ENCODE measurements at places on chromosomes 7 and 10. TPM values are rescaled to one million over a fixed set of nuclear protein-coding genes. Genes with fewer than 3 reads are reported as not detected.

Gene GNG11
- total RNA-seq: not detected

Gene IKZF1
- 277 TPM for total RNA-seq

Gene TUBAL3
- total RNA-seq: not detected

Gene PLOD3
- total RNA-seq: 24.4 TPM

Gene VAX1
- not detected for total RNA-seq

Gene CARD11
- 103 TPM for total RNA-seq
